Brain pericyte (primary cell): ENCODE measurements at places on chromosomes 6 and 20.

DNA sequence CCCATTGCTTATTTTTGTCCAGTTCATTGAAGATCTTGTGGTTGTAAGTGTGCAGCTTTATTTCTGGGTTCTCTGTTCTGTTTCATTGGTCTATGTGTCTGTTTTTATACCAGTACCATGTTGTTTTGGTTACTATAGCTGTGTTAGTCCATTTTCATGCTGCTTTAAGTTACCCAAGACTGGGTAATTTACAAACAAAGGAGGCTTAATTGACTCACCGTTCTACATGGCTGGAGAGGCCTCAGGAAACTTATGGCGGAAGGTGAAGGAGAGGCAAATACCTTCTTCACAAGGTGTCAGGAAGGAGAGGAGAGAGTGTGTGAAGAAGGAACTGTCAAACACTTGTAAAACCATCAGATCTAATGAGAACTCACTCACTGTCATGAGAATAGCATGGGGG is 29.9 kb upstream of the FERMT1 start:
- no peak for DNase-seq

DNA sequence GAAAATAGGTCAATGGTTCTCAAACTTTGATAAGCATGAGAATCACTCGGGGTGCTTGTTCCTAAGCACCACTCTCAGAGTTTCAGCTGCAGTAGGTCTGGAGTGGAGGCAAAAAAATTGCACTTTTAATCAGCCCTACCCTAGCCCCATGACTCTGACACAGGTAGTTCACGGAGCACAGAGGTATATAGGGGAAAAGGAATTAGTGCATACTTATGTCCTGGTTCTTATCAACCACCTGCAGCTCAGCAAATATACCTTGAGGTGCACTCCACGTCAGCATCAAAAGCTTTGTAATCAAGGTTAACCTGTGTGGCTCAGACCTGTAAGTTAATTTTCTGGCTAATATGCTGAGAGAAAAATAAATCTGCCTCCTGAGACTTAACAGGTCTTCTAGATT is 138.8 kb upstream of the HMGN3 start:
- no peak for DNase-seq

DNA sequence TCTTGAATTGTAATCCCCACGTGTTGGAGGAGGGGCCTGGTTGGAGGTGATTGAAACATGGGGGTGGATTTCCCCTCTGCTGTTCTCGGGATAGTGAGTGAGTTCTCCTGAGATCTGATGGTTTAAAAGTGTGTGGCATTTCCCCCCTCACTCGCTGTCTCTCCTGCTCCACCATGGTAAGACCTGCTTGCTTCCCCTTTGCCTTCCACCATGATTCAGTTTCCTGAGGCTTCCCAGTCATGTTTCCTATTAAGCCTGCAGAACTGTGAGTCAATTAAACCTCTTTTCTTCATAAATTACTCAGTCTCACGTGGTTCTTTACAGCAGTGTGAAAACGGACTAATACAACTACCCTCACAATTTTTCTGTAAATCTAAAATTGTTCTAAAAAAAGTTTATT is 26.8 kb upstream of the FAM184A start:
- no peak for DNase-seq

GRCh38 chr6:1853761-1854160 is 244.0 kb downstream of the FOXC1 start:
- no peak for DNase-seq

GRCh38 chr6:3751077-3751729 is at the start of gene PXDC1:
TSS of gene PXDC1 (minus strand) at chr6:3751713. CDS start at chr6:3751531, 182 bp downstream.
- no peak for DNase-seq

- no peak for DNase-seq
Observed at GRCh38 chr20:33883164-33883563, 72.0 kb downstream of the CHMP4B start.

DNA sequence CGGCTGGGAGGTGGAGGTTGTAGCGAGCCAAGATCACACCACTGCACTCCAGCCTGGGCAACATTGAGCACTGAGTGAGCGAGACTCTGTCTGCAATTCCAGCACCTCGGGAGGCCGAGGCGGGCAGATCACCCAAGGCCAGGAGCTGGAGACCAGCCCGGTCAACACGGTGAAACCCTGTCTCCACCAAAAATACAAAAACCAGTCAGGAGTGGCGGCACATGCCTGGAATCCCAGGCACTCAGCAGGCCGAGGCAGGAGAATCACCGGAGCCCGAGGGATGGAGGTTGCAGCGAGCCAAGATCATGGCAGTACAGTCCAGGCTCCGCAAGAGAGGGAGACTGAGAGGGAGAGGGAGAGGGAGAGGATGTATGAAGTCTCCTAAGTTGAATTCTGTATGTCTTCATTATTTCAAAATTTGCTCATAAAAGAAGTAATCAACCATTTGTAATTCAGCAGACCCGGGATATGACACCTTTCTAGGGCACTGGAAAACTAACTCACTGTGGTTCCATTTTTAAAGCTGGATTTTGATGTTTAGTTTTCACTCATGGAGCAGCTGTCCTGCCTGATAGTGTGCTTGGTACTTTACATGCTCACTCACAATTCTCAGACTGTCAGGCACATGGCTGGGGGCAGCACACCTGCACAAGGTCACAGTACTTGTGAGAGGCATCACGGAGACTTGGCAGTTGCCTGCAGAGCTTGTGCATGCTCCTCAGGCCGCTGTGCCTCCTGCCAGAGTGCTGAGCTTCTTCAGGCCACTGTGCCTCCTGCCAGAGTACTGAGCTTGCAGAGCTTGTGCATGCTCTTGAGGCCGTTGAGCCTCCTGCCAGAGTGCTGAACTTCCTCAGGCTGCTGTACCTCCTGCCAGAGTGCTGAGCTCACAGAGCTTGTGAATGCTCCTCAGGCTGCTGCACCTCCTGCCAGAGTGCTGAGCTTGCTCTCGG is 106.2 kb downstream of the ERMARD start:
- no peak for DNase-seq

DNA sequence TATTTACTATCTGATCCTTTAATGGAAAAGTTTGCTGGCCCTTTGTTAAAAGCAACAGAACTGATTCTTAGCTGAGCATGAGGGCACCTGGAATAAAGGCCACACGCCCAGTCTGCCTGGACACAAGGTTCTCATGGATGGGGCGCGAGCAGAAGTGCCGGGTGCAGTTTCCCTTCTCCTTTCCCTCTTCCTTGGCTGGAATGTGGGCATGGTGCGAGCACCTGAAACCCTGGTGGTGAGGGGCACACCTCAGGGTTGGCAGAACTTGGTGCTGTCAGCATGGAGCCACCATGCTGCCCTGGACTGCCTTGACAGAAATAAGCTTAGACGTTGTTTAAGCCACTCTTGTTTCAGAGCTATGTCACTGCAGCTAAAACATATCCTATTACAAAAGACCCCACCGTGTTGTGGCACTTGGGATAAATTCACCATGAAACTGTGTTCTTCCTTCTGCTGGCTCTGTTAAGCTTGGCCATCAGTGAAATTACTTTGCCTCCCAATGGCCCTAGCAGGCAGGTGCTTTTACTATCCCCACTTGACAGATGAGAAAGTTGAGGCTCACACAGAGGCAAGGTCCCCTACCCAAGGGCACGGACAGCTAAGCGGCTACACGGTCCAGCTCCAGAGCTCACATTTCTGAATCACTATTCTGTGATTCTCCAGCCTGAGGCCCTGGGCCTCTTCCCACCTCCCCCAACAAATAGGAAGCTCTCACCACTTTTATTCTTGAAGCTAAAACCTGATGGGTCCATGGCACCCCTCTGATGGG is 115.9 kb downstream of the PREX1 start:
- no peak for DNase-seq

GRCh38 chr20:50678169-50678898 is 13.0 kb downstream of the RIPOR3 start:
- no peak for DNase-seq

GRCh38 chr6:30325150-30325872 is 1.4 kb upstream of the TRIM39 start:
- DNase-seq = no peak

DNA sequence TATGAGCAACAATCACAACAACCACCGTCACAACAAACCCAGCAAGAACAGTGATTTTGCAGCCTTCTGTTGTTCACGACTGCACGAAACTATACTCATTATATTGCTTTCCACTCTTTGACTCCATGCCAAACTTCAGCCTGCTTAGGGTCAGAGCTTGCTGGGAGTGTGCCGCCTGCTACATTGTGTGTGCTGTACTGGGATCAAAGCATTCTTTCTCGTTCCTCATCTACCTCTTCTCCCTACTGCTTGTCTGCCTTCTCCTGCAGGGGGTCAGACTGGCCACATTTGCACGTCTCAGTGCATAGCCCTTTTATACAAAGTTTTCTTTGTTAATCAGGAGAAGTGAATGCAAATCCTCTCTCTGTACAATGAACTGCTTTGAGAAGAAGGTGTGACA is 401.6 kb upstream of the CITED2 start:
- no peak for DNase-seq

GRCh38 chr6:57135885-57136284 is 36.2 kb upstream of the BAG2 start:
- no peak for DNase-seq

DNA sequence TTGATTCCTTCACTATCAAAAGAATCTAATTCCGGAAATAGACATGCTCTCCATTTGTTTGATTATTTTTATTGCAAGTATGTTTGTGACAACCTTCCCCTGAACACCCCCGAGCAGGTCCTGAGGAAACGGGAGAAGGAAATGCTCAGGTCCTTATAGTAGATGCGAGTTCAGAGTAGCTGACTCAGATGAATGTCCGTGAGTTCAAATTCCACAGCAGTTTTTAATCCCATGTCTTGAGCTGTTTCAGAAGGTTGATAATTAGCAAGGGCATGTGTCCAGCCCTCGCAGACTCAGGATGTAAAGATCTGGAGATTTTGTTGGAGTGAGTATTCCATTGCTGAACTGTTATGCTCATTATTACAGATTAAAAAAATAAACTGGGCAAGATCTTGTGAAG is 169.3 kb downstream of the BCAS1 start:
- DNase-seq = no peak

GRCh38 chr6:153476243-153476642 is 345.2 kb upstream of the RGS17 start:
- no peak for DNase-seq

DNA sequence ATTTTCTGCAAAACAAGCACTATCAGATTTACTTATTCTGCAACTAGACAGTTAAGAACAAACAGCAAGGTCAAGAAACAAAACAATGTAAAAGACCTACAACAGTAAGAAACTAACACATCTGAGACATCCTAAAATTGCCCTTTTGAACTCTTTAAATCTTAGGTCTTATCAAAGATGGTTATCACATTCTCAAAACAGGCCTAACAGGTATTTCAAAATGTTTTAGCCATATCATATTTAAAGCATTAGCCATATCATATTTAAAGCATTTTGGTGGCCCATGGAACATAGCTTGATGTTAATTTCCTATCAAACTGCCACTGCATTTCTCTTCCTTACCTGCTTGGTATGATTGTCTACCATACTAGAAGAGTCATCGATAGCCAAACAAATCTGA is 11.1 kb upstream of the LYRM2 start:
- DNase-seq = no peak

- no peak for DNase-seq
Observed at GRCh38 chr20:44536175-44536574, 14.3 kb upstream of the SERINC3 start.

DNA sequence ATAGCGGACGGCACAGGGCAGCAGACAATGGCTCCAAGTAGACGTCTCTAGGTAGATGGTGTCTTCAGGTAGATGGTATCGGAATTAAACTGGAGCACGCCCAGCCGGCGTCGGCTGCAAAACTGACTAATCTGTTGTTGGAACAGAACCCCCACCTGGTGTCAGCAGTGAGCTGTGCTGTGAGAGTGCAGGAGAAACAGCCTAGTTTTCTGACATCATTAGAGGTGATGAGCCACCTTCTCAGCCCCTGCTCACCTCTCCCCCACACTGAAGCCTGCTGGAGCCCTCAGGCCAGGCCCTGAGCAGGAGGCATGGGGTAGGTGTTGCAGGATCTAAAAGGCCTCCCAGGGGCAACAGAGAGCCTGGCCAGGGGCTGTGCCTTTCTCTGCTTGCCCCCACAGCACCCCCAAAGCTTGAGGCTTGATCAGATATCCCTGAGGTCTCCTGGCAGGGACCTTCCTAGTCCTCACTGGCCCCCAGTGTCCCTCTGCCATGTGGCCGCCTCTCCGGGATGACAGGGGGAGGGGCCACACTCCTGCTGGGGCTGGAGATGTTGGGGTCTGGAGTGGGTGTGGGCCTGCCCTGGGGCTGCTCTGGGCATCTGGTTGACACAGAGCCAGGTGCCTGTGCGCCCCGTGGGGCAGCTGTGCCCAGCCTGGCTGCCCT is 6.9 kb upstream of the HELZ2 start:
- no peak for DNase-seq

GRCh38 chr20:34884260-34884659 is 7.8 kb downstream of the ACSS2 start:
- no peak for DNase-seq

DNA sequence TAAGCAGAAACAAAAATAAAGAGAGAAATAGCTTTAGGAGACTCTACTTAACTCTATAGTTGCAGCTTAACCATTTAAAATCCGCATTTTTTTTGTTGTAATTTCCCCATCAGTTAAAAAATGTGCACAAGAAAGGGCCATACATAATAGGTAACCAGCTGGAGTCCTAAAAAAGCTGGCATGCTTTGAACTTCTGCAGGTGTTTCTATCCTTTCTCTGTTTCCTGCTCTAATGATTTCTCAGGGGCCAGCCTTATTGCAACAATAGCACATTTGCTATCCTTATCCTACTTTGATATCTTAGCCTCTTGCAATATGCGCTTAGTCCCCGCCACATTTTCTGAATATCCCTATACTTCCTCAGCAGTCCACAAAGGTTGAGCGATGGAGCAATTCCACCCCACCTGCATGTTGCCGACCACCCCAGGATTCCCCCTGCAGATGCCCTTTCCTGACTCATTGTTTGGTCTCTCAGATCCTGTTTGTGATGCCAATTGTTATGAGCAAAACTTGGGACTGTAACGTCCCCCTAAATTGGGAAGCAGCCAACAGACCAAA is 48.5 kb downstream of the TRIM27 start:
- no peak for DNase-seq

GRCh38 chr6:29631209-29631810 is 1.7 kb downstream of the GABBR1 start:
- DNase-seq = no peak

- no peak for DNase-seq
Observed at GRCh38 chr6:53300656-53301551, 47.8 kb downstream of the ELOVL5 start.

DNA sequence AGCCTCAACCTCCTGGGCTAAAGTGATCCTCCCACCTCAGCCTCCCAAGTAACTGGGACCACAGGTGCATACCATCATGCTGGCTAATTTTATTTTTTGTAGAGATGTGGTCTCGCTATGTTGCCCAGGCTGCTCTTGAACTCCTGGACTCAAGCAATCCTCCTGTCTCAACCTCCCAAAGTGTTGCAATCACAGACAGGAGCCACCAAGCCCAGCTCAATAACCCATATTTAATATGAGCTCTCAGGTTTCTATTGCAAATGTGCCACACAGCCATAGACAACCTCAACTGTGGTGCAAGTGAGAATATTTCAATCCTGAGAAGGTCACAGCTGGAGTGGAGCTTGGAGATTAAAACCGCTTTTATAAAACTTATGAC is 14.4 kb downstream of the JPH2 start:
- DNase-seq = no peak

GRCh38 chr6:81067057-81067456 is 685.4 kb downstream of the TENT5A start:
- DNase-seq = no peak
